ENCODE measurements at places on chromosomes 2 and 18.

GRCh38 chr18:68940754-68941153, 142.9 kb downstream of the CCDC102B start:
- DNase-seq, result no peak

DNA sequence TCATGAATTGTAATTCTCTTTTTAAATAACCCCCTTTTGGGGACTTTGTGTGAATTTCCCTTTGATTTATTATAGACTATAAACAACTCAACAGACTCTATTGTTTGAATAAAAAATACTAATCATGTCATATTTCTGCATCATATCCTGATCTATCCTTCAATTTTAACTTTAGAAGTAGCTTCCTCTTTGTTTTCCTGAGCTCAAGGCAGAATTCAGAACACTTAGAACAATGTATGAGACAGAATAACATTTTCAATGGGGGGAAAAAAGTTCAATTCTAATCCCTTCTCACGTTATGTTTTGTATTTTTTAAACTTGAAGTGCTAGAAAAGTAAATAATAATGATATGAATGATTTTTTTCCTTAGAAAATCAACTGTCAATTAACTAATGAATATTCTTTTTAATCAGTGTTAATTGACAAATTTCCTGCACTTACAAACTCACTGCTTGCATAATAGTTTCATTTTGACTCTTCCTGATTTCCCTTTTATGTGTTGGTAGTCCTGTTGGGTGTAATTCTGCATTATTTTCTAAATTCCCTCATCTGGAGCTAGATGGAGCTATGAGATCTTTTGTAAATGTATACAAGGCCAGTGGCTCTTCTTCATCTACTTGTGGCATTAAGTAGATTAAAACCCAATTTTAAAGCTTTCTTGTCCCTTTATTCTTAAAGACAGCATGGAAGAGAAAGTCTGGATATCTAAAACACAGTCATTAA, 326.1 kb downstream of the PARD3B start:
- no peak for DNase-seq

DNA sequence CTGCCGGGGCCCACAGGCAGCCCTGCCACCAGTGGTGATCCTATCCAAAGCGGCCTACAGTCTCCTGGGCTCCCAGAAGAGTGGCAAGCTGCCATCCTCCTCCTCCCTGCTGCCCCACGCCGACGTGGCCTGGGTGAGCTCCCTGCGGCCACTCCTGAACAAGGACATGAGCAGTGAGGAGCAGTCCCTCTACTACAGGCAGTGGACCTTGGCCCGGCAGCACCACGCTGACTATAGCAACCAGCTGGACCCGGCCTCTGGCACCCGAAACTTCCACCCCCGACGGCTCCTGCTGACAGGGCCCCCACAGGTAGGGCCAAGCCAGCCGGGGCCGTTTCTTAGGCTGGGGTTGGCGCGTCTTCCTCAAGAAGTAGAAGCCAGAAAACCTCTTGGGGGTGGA, 100.5 kb downstream of the ESCO1 start:
- no peak for DNase-seq

DNA sequence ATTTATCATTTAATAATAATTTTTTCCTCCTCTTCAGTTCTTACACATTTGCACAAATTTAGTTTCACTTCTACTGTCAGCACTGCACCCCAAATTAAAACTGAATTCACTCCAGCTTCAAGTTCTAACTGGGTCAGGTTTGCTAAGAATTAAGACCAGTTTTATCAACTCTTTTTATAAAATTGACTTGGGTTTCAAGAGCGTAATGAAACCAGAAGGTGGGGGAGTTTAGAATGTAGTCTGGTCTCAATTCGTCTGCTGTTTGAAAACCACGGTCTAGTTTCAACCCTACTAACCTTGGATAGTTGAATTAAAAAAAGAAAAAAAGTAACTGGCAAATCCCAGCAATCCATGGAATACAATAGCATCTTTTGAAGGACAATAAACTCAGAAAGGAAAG, 14.3 kb upstream of the CTLA4 start:
- no peak for DNase-seq

GRCh38 chr18:25353080-25353479, 1.1 kb upstream of the ZNF521 start:
- DNase-seq, result no peak

- DNase-seq, result no peak
Observed at GRCh38 chr2:10276481-10277292, 26.0 kb upstream of the HPCAL1 start.

GRCh38 chr2:105802587-105802986, 57.9 kb downstream of the NCK2 start:
- DNase-seq, result no peak

- no peak for DNase-seq
Observed at GRCh38 chr2:19719540-19719939, 182.2 kb downstream of the TTC32 start.

DNA sequence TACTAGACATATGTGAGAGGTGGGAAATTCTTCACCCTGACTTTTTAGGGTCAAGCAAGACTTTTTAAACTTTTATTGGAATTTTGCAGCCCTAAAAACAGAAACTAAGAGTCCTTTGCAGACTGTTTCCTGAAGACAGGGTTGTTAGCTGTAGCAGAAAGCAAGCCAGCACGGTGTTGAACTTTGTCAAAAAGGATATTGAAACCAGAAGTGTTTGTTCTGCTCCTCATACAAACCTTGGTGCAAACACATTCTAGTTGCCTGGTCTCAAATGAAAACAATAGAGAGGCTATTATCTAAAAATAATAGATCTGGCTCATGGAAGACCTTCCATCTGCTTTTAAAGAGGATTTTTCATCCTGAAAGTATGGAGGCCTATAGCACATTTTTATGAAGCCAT, 65.8 kb upstream of the IGFBP5 start:
- DNase-seq, result no peak

DNA sequence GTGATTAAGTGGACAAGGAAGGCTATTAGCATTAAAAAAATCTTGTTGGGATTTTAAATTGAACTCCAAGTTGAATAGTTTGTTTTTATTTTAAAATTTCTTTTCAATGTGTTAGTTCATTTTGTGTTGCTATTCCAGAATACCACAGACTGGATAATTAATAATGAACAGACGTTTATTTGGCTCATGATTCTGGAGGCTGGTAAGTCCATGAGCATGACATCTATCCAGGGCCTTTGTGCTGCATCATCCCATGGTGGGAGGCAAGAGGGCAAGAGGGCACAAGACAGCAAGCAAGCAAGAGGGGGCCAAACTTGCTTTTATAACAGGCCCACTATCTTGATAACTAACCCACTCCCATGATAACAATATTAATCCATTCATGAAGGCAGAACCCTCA, 22.5 kb downstream of the CCDC85A start:
- DNase-seq, result no peak

GRCh38 chr2:120999377-121000097, 263.9 kb downstream of the GLI2 start:
- no peak for DNase-seq

- no peak for DNase-seq
Observed at GRCh38 chr2:42843131-42843530, 50.7 kb upstream of the HAAO start.

GRCh38 chr2:132623096-132623839, 46.7 kb downstream of the LYPD1 start:
- DNase-seq, result no peak

- no peak for DNase-seq
Observed at GRCh38 chr2:159921752-159922404, 123.9 kb upstream of the CD302 start.

GRCh38 chr2:17610521-17610920, 70.0 kb downstream of the VSNL1 start:
- no peak for DNase-seq

GRCh38 chr2:129009555-129010146, 691.0 kb upstream of the HS6ST1 start:
- DNase-seq, result no peak

GRCh38 chr18:12658426-12659138, 675 bp upstream of the SPIRE1 start:
- DNase-seq, result no peak

- DNase-seq, result no peak
Observed at GRCh38 chr18:51082571-51083267, 52.7 kb downstream of the SMAD4 start.

GRCh38 chr18:77038182-77038858, 94.3 kb downstream of the MBP start:
- no peak for DNase-seq

Data from NCI-H2081 treated with DMSO at 0.1 percent for 48 hours (cell line).